ENCODE measurements at places on chromosomes 6 and 20.

DNA sequence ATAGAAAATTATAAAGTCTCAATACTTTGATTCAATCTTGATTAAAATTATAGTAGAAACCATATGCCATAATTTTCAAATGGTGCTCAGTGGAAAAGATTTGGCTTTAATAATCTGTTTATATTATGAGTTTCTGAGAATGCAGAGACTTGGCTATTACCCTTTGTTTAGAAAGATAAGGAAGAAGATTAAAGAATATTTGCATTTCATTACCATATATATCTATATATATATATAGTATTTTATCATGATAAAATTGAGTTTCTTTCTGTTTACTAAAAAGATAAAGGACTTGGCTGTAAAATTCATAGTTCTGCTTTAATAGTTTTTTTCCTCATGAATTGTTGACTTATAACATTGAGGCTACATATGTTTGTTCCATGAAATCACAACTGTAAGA, 679.3 kb upstream of the MAP3K7 start:
- no peak for DNase-seq

DNA sequence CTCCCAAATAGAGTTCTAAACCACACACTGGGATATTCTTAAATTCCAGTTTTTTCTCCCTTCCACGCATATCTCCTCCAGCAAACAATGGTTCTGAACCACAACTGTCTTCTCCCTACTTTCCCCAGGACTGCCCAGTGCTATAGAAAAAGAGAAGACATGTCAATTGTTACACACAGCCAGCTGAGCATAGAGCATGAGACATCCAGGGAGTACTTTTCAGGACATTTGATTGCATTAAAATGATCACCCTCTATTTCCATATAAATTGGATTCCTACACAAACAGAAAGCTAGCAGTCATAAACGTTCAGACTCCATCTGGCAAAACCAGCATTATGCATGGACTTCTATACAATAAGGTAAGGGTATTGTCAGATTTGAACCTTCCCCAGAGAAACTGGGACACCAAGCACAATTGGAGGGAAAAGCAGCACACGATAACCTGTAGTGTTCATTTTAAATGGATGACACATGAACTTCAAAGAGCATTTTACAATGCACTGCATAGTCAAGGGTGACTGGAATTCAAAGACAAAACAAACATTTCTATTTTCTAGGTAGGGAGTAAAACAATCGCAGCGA, 93.1 kb upstream of the HEY2 start:
- DNase-seq, result peak; percentile 91

DNA sequence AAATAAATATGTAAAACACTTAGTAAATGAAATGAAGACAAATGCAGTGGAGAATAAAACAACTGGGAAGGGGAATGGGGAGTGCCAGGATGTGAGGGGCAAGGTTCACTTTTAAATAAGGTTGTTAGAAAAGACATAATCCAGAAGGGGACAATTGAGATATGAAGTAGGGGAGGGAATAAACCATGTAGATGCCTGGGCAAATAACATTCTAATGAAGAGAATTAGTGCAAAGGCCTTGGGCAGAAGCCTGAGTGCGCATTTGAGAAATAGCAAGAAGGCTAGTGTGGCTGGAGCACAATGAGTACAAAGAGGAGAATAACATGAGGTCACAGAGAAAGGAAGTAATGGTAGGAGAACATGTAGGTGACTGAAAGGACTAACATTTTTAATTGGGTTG, 2.4 kb downstream of the CEP57L1 start:
- DNase-seq, result no peak

GRCh38 chr6:20241102-20241501, 28.8 kb upstream of the MBOAT1 start:
- DNase-seq, result no peak
